ENCODE measurements at places on chromosomes 7 and 10.

- H3K27ac ChIP-seq, result no peak overlapping the region
- no peaks in the 10 kb centered on the region for H3K27me3 ChIP-seq
- no peak for DNase-seq
- H3K4me3 ChIP-seq, result no peak overlapping the region
- H3K4me1 ChIP-seq, result peaks cover 27% of the 10 kb centered on the region
- peaks cover 27% of the 10 kb centered on the region for H3K36me3 ChIP-seq
Measured at GRCh38 chr7:16660702-16661464, 14.9 kb downstream of the BZW2 start.

- no peak overlapping the region for H3K4me3 ChIP-seq
- H3K27me3 ChIP-seq, result peaks cover 8% of the 10 kb centered on the region
- no peaks in the 10 kb centered on the region for H3K36me3 ChIP-seq
- H3K27ac ChIP-seq, result no peak overlapping the region
- H3K4me1 ChIP-seq, result no peaks in the 10 kb centered on the region
Measured at GRCh38 chr7:88437132-88437531, 130.4 kb upstream of the STEAP4 start.

- DNase-seq, result no peak
- H3K27ac ChIP-seq, result no peak overlapping the region
- no peaks in the 10 kb centered on the region for H3K36me3 ChIP-seq
- no peaks in the 10 kb centered on the region for H3K27me3 ChIP-seq
- no peak overlapping the region for H3K4me3 ChIP-seq
Measured at GRCh38 chr10:65291286-65291685, 1634.5 kb upstream of the LRRTM3 start.

GRCh38 chr7:43484678-43485395 lies 98.1 kb upstream of the STK17A start:
- peaks cover 4% of the 10 kb centered on the region for H3K4me1 ChIP-seq
- H3K4me3 ChIP-seq, result no peak overlapping the region
- H3K27ac ChIP-seq, result no peak overlapping the region
- DNase-seq, result no peak
- H3K36me3 ChIP-seq, result no peaks in the 10 kb centered on the region
